Colonic mucosa (tissue), 4 donors: ENCODE measurements at places on chromosomes 6 and 20. TPM values are rescaled to one million over a fixed set of nuclear protein-coding genes. Genes with fewer than 3 reads are reported as not detected.

STAU1 gene
- total RNA-seq, result 106 TPM

CAP2 gene
- total RNA-seq, result 2.7 TPM

WFDC10B gene
- total RNA-seq, result not detected

TP53TG5 gene
- 1.0 TPM for total RNA-seq

VSTM2L gene
- total RNA-seq, result 1.4 TPM

CGA gene
- total RNA-seq, result not detected

SCRT2 gene
- not detected for total RNA-seq

GABRR1 gene
- not detected for total RNA-seq

FERMT1 gene
- total RNA-seq, result 83.9 TPM

HCRTR2 gene
- not detected for total RNA-seq

CCN6 gene
- total RNA-seq, result not detected

CHD6 gene
- 18.9 TPM for total RNA-seq

ARFGEF2 gene
- 74.1 TPM for total RNA-seq

CDH4 gene
- 0.08 TPM for total RNA-seq

MCCD1 gene
- total RNA-seq, result not detected

SAMD3 gene
- total RNA-seq, result 1.7 TPM

GLP1R gene
- not detected for total RNA-seq

TAF8 gene
- 20.5 TPM for total RNA-seq

CRISP2 gene
- not detected for total RNA-seq

PPP1R16B gene
- 2.1 TPM for total RNA-seq

RBM12 gene
- 74.5 TPM for total RNA-seq

ZBTB22 gene
- total RNA-seq, result 16.9 TPM

CST5 gene
- total RNA-seq, result not detected

EYS gene
- total RNA-seq, result 0.82 TPM

CALHM6 gene
- total RNA-seq, result 6.2 TPM

ZNF391 gene
- 1.9 TPM for total RNA-seq

ZBTB9 gene
- total RNA-seq, result 4.8 TPM

PDYN gene
- not detected for total RNA-seq

PPP1R14C gene
- 27.3 TPM for total RNA-seq
